ENCODE measurements at places on chromosomes 16 and 17.

DNA sequence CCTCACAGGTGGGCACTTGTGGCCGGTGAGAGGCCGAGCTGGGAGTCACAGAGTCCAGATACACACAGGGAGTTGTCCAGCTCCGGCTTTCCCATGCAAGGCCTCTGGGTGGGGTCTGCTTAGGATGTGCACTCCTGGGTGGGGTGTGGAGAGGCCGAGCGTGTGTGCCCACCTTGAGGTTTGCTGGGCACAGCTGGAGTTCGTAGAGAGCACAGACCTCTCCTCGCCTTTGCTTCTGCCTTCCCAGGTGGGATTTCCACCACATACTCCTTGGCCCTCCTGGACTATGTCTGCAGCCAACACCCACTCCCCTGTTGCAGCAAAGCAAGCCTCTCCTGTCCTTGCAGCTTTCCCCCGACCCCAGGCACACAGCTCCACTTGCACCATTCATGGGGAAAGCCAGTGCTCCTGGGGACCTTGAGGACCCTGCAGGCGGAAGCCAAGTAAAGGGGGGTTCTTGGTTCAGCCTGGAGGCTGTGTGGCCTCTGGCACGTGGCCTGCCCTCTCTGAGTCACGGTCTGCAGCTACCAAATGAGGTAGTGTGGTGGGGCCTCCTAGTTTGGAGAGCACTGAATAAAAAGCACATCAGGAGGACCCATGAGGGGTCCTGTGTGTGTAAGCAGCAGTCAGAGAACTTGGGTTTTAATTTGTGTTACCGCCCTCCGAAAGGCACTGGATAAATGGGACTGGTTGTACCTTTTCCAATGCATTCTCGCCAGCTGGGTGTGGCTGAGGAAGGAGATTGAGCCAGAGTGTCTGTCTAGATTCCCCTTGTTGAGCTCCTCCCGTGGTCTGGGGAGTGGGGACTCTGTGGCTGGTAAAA, 31.5 kb downstream of the MPRIP start:
- no peak for DNase-seq

DNA sequence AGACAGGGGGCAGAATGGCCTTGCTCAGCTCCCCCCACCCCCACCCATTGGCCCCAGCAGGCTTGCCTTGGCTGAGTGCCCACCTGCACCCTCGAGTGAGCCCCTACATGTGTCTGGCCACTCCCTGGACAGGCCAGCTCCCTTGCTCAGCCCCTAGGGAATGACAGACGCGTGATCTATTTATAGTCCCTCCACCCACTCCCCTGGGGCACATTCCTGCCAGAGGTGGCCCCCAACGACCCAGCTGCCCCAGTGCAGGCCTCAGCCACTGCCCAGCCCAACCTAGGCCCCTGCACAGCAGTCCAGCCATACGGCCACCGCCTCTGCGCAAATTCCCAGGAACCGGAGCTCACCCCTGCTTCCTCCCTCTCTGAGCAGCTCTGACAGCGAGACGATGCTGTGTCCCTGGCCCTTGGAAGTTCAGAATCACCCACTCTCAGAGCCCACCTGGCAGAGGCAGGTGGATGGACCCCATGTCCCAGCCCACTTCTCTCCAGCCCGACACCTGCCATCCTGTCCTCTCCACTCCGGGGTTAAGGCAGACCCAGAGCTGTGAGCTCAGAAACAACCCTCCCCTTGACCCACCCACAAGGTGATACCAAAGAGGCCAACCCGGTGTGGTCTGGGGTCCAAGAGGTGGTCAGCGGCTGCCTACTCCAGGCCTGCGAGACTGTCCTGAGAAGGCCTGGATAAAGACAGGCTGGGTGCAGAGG, 11.5 kb upstream of the P2RX1 start:
- DNase-seq, result no peak

GRCh38 chr17:72342627-72343527, 222.1 kb downstream of the SOX9 start:
- DNase-seq, result no peak

- DNase-seq, result no peak
Observed at GRCh38 chr17:9763643-9764042, 27.7 kb downstream of the DHRS7C start.

DNA sequence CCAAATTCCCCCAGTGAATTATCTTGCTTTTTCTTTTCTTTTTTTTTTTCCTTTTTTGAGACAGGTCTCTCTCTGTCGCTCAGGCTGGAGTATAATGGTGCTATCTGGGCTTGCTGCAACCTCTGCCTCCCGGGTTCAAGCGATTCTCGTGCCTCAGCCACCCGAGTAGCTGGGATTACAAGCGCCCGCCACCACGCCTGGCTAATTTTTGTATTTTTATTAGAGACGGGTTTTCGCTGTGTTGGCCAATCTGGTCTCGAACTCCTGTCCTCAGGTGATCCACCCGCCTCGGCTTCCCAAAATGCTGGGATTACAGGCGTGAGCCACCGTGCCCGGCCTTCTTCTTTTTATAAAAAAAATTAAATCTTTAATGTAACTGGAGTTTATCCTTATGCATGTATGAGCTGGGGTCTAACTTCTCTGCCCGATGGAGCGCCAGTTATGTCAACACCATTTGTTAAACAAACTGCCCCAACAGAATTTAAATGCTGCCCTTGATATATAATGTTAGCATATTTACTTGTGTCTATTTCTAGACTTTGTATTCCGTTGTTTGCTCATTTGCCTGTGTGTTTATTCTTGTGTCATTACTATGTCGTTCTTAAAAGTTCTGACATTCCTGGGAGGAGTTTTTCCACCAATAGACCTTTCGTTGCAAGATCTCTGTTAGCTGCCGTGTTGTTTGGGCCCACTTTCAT, 535 bp upstream of the AURKB start:
- DNase-seq, result no peak

GRCh38 chr16:90048347-90048722, 28.8 kb downstream of the PRDM7 start:
- no peak for DNase-seq
